ELR (cell line): ENCODE measurements at places on chromosomes 5 and 9.

- no peak for DNase-seq
These were observed 73.8 kb downstream of the MRPL36 start for GRCh38 chr5:1725641-1726468.

GRCh38 chr5:152405145-152405544, at the start of gene NMUR2:
NMUR2 (minus strand) TSS chr5:152405279; CDS start chr5:152405113, 166 bp downstream.
- DNase-seq, result no peak

DNA sequence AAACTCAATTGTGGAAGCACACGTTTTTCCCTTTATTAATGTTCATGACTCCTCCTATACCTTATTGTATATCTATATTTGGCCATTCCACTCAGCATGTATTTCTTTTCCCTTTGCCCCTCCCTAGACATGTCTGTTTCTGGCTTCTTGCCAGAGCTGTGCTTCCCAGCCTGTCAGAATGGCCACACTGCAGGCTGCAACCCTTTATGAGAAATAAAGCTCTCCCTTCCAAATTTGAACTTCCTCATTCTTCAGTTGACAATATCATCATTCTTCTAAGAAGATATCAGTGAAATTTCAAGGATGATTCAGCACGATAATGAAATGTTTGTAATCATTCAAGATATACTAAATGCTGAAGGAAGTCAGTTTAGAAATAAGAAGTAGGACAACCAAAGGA, 107.6 kb upstream of the PRSS3 start:
- DNase-seq, result no peak

GRCh38 chr5:56289602-56289987, 56.5 kb upstream of the ANKRD55 start:
- DNase-seq, result no peak
